ENCODE measurements at places on chromosomes 4 and X.

DNA sequence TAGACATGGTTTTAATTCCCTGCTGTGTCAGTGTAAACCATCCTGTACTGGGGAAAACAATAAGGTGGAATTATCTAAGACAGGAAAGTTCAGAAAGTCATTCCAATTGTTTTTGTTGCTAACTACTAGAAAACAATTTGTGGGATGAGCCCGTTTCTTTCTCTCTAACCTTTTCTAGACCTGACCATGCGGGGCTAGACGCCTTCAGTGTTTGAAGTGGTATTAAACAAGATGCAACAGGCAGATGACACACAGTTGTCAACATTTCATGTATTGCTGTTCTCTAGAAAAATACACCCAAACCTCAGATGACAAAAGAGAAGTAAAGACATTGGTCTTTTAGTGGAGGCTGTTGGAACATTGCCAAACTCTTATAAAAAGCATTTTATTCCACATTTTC, 105.7 kb downstream of the FRAS1 start:
- no peak for DNase-seq

- DNase-seq: no peak
Measured at GRCh38 chr4:113835005-113835404, 73.5 kb upstream of the CAMK2D start.

DNA sequence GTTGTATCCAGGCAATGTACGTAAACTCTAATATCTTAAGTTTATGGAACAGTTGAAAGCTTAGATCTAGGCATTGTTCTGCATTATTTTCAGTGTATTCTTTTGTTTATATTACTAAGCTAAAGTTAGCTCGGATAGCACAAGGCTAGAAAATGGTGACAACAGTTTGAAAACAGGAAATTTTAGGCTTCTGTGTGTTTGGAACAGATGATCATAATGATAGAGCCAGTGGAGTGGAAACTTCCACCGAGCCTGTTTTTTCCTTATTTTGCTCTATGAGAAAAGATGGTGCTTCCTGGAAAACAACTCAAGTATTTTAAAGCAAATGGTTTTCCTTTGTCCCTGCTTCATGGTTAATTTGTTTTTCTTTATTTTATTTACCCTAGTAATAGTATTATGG, 70.8 kb downstream of the GAB1 start:
- no peak for DNase-seq

DNA sequence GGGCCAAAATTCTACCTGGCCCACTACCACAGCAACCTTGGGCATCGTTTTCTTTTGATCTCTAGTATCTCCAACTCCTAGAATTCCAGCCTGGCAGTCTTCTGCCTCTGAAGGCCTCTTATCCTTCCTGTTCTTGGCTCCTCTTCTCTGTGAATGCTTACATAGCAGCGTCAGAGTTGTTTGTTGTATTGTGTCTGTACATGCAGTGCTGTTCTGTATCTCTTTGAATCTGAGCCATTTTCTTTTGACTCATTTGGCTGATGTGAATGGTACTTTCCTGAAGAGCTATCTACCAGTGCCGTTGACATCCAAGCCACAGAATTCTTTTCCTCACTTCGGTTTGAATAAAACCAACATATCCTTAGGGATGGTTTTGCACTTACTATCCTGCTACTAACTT, 79.2 kb downstream of the TMEM164 start:
- no peak for DNase-seq
